ENCODE measurements at places on chromosomes 16 and 17.

GRCh38 chr17:66667090-66667489 is 167.8 kb upstream of the CACNG5 start:
- no peak for DNase-seq

- DNase-seq: no peak
These were observed 2.1 kb upstream of the UNC119 start for GRCh38 chr17:28554565-28554964.

- DNase-seq: no peak
These were observed 29.8 kb downstream of the ITGAE start for GRCh38 chr17:3771140-3771539.

DNA sequence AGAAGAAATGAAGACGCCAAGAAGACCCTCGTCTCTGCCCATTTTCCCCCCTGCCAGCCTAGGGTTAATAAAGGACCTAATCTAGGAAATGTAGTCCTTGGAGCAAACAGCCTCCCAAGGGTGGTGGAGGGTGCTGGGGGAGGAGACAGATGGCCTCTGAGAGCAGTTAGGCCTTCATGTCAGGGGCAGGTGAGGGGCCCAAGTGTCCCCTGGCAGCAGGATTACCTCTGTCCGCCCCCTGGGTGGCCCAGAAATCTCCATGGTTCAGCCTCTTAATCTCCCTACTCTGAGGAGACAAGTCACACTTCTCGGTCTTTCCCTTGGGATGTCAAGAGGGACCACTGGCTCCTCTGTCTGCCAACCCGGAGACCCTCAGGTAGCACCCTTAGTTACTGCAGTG is 365.4 kb upstream of the TNRC6C start:
- DNase-seq: no peak

DNA sequence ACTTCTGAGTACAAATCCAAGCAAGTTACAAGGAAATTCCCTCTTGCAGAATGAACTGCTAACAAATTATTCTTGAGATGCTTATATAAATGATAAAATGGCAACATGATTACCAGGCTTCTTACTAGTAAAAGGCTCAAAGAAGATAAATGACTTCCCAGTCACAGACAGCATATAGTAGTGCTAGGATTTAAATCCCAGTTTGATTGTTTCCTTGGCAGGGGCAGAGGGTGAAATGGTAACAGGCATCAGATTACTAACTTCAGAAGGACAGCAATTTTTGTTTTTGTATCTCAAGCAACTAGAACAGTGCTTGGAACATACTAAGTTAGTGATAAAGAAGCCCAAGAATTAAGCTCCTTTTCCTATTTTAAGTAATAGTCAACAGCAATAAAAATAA is 102.8 kb downstream of the SSH2 start:
- no peak for DNase-seq

GRCh38 chr16:12529582-12529981 is 274.1 kb downstream of the CPPED1 start:
- no peak for DNase-seq

- no peak for DNase-seq
These were observed 18.3 kb downstream of the PIK3R5 start for GRCh38 chr17:8947201-8947600.

DNA sequence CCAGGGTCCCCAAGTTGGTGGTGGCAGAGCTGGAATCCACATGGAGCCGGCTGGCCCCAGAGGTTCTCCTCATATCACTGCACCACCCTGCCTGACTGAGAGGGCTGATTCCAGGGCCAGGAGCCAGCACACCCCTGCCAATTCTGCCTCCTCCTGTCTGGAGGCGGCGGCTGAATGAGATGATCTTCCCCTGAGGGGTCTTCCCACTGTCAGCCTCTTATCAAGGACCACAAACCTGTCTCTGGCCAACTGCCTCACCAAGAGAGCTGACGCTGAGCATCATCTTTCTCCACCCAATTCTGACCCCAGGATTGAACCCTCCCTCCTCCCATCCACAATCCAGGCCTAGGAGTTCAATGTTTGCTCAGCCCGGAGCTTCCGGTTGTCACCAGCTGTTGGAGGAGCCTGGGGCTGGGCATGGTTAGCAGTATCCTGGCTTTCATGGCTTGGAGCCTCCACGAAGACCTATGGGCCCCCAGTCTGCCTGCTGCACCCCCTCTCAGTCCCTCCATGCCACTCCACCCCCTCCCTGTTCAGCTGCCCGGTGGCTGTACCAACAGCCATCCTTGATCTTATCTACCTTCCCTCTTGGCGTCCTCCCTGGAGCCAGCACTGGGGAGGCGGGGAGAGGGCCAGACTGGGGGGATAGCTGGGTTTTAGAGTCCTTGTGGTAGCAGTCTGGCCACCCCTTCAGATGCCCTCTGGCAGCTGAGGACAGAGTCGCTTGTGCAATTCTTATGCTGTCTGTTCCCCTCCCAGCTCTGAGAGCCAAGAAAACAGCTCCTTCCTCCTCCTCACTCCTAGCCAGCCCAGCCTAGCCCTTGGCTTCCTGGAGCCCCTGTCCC is 25.6 kb downstream of the ABCC3 start:
- peak; percentile 30 for DNase-seq

DNA sequence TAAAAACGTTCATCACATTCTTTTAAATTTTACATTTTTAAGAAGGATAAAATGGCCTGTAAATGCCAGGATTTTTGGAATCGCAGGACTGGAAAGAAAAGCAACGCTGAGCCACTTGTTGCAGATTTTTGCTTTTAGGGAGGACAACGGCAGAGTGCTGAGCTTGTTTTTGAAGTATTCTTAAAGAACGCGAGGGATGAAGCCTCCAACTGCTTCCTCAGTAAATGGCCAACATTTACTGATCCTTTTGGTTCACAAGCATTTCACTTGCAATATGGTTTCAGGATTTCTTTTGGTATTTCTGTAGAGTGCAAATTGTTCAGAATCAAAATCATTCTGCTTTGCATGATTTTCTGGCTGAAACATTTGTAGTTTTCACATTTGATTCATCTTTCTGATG is 2.8 kb upstream of the KRT23 start:
- DNase-seq: no peak

GRCh38 chr17:68584581-68585303 is 16.4 kb downstream of the FAM20A start:
- no peak for DNase-seq

DNA sequence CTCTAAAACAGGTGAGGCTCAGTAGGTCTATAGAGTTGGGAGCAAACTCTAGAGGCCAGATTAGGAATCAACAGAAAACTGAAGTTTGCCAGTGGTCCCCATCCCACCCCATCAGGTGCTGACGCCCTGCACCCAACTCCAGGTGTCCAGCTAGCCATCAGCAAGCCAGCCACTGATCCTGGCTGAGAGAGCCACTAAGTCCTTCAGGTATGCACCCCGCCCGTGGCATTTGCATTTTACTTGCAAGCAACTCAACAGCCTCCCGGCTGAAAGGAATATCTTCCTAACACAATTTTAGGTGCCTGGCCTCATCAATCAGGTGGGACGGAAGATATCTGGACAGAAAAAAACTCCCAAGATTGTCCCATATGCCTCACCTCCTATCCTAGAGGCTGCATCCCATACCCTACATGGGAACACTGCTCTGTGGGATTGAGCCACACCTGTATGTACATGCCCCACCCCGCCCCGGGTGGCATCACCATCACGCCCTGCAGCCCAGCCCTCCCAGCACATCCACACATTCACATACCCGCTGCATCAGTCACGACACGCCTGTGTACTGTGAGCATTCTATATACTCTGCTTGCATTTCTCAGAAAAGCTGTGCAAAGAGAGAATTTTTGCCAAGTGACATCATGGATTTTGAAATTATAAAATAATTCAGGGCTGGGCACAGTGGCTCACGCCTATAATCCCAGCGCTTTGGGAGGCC is 8.3 kb downstream of the OTOP3 start:
- DNase-seq: no peak

- no peak for DNase-seq
These were observed 827 bp upstream of the UBALD1 start for GRCh38 chr16:4615384-4616046.

GRCh38 chr16:79162977-79163376 is 437.6 kb downstream of the MAF start:
- DNase-seq: no peak

DNA sequence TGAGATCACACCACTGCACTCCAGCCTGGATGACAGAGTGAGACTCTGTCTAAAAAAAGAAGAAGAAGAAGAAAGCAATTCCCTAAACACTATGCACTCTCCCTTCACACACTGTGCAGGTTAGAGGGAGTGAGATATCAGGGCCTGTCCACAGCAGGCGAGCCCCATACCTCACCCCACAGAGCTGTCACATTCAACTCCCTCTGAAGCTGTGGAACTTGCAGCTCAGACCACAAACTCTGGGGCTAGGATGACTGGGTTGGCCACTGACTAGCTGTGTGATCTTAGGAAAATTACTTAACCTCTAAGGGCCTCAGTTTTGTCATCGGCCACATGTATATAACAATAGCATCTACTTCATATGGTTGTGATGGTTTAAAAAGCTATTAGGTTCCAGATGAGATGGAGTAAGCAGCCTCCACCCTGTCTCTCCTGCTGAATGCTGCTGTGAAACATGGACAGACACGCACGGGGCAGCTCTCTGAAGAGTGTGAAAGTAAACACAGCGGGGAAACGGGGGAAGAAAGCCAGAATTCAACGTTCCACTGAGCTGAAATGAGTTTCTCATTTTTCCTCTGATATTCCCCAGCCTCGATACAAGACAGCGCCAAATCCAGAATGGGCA is 13.6 kb upstream of the PYY start:
- no peak for DNase-seq

DNA sequence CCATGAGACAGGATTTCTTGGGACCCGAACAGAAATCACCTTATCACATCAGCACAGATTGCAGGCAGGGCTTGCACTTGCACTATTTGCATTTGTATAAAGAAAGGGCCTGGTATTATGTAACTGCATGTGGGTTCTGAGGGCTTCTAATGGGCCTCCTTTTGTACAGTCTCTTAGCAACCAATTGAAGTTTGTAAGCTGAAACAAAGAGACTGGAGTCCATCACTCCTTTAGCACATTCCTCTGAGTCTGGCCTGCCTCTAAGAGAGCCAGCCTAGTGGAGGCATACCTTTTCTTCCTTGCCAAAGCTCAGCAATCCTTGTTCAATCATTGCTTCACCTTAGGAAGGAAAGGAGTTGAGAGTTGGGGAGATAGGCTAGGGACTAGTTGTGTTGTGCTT is 387.1 kb downstream of the XYLT1 start:
- DNase-seq: no peak
